ENCODE measurements at places on chromosomes 13 and 19.

GRCh38 chr19:19423322-19423721, 17.8 kb downstream of the GATAD2A start:
- no peak for DNase-seq

- no peak for DNase-seq
Observed at GRCh38 chr19:15154002-15154612, 46.7 kb downstream of the NOTCH3 start.

DNA sequence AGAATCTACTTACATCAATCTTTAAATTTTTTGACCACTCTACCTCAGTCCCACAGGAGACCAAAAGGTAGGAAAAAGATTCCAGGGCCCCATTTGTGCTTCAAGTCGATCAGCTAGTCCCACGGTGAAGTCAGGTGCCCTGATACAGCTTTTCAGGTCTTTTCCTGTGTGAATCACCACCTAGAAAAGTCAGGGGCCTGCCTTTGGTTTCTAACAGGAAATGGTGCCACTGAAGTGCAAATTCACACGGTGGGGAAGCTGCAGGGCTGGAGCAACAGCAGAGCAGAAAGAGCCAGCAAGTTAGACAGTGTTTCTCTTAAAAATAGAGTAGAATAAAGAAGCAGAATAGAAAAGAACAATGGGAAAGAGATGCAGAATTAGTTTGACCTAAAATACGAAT, 107.5 kb downstream of the KLF12 start:
- peak; percentile 28 for DNase-seq

DNA sequence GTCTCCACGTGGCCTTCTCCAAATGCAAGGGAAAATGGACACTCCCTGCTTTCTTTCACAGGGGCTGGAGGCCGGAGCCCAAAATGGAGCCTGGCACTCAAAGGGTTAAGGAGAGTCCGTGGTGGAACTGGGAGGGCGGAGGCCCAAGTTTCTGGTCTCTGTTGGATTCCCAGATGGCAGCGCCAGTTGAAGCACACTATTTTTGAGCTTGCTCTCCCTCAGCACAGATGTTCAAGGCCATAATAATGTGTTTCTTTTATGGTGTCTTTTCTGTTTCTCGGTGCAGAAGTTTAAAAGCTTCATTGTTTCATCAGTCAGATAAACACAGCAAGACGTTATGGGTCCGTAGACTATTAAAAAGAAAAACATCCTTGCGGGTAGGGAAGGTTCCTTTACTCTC, 67.6 kb downstream of the TNFRSF19 start:
- DNase-seq: no peak

GRCh38 chr13:24076109-24076508, 84.4 kb upstream of the SPATA13 start:
- DNase-seq: no peak

GRCh38 chr19:35903550-35904179, 1.3 kb downstream of the HCST start:
- peak; percentile 84 for DNase-seq

- DNase-seq: no peak
Observed at GRCh38 chr19:18412610-18413239, 6.5 kb upstream of the SSBP4 start.

- no peak for DNase-seq
Observed at GRCh38 chr13:71864094-71864985, 2.7 kb downstream of the DACH1 start.
